AML-193 (cell line): ENCODE measurements at places on chromosomes 5 and 9.

DNA sequence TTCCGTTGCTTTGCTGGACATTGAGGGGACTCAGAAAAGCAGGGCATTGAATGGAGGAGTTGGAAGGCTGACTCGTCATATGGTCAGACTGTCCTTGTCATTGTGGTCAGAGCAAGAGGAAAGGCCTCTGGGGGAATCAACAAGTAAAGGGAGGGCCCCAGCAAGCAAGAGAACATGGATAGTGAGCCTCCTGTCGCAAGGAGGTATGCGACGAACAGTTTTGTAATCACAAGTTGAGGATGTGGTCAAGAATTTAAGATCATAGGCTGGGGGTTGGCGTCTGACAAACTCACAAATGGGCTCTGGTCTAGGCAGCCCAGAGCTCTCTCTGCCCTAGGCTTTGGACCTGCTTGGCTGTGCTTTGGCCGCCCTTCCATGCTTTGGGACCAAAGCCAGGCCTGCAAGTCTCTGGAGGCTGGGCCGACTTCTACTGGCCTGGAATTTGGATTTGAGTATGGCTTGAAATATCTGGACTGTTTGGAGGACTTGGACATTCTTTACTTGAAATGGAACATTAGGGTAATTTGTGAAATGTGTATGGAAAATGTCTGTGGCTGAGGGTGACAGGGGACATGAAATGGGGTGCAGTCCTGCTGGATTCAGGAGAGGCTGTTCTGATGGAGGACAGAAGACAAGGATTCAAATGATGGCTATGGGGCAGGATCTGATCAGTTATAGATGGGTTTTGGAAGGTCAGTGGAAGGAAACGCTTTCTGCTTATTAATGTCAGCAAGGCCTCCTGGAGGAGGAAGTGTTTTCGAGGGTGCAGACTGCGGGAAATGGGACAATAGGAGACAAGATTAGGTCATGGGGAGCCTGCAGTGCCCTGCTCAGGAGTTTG lies 19.2 kb upstream of the NDST1 start:
- DNase-seq = peak; percentile 99

DNA sequence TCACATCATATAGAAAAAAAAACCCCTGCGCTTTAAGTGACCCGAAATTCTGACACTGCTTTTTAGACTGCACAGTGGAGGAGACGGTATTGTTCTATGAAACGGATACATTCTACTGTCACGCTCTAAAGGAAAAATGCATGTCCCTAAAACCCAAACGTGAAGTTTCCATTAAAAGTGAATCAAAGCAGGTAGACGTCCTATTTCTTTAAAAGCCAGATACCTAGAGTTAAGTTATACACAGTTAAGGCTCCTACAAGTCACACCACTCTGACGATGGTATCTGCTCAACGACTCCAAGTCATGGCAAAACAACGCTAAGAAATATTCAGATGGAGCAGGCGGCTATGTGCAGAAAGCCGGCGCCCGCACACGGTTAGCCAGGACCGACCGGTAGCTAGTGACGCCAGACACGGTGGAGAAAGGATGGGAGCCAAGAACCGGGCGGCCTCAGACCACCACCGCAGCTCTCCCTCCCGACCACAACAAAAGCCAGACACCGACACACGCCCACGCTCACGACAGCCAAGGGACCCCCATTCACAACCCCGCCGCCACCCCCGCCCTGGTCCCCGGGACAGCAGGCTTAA lies 734 bp downstream of the SKP1 start:
- no peak for DNase-seq

- no peak for DNase-seq
These were observed 112.3 kb upstream of the NR3C1 start for GRCh38 chr5:143515829-143516228.

DNA sequence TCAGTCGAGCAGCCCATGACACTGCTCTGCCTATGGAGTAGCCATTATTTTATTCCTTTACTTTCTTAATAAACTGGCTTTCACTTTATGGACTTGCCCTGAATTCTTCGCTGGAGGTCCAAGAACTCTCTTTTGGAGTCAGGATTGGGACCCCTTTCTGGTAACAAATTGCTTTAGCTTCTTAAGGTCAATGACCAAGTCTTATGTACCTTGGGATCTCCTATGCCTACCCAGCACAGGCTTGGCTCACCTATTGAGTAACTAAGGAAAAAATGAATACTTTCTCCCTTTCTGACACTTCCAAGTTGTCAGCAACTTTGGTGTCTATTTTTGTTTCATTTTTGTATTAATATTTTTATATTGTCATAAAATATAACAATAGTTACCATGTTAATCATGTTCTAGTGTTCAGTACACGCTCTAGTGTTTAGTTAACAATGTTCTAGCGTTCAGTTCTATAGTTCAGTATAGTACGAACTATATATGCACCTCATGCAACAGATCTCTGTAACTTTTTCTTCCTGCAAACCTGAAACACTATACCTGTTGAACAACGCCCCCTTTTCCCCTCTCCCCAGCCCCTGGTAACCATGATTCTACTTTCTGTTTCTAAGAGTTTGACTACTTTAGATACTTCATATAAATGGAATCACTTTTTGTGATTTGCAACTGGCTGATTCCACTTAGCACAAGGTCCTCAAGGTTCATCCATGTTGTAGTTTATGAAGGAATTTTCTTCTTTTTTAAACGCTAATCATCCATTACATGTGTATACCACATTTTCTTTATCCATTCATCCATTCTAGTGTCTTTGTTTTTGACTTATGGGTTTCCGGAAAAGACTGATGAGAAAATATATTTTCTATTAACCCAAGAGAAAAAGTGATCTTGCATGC lies 1.8 kb upstream of the RHOBTB3 start:
- DNase-seq = no peak

DNA sequence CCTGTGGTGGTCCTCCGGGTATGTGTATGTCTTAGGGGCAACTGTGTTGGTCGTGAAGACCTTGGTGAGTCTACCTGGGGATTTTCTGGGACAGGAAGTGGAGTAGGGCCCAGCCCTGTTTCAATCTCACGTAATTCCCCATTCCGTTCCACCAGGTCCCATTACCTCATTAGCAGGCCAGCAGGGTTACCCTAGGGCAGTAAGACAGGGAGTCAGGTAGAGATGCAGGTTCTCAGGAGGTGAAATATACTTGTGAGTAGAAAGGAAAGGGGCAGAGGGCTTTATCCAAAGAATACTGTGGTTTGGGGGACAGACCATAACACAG lies 56.5 kb downstream of the MACROH2A1 start:
- no peak for DNase-seq

- DNase-seq = no peak
These were observed 732.0 kb upstream of the CTNND2 start for GRCh38 chr5:12636209-12636608.
